ENCODE measurements at places on chromosomes 2 and 18.
A peak's percentile ranks its signal among the peaks of the same experiment; 100 is the strongest.

GRCh38 chr2:48114256-48114655, 208.0 kb upstream of the FBXO11 start:
- DNase-seq = no peak

- no peak for DNase-seq
These were observed 558.2 kb downstream of the SUCLG1 start for GRCh38 chr2:83900862-83901261.

DNA sequence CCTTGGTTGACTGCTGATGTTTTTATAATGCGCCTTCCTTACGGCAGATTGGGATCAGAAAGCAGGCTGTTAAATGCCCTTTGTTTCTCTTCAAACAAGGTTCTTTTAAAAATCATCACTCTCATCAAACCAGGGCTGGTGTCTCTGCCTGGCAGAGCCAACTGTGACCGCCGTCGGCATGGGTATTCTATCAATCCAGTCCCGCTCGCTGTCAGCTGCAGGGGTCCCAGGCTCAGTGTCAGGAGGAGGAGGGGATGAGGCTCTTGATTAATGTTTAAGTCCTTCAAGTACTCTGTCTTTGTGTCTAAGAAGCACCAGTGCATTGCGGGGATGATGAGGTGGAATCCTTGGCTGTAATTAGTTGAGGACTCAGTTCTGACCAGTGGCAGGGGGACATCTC, 348.1 kb downstream of the RNF144A start:
- no peak for DNase-seq

DNA sequence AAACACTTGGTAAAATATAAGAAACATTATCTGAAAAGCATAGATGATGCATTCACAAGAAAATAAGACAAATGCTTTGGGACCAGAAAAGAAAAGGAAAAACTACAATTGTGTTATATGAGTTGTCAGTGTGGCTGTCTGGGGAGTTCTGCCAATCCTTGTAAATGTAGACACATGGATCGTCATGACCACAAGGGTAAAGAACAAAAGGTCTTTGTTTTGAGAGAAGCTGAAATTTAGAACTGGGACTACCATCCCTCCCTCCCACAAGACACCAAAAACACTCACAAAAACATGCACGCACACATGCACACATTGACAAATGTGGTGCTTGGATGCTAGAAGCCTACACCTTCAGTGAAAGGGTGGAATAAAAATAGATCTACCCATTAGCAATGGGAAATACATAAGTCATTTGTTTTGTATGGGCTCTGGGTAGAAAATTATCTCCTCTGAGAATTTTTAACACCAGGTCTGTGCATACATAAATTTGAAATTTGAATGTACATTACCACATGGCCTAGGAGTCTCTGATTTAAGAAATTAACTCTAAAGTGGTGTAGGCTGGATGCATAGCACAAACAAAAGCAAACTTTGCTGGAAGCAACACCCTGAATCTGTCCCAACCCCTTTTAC, 266.2 kb upstream of the SLC39A10 start:
- no peak for DNase-seq

DNA sequence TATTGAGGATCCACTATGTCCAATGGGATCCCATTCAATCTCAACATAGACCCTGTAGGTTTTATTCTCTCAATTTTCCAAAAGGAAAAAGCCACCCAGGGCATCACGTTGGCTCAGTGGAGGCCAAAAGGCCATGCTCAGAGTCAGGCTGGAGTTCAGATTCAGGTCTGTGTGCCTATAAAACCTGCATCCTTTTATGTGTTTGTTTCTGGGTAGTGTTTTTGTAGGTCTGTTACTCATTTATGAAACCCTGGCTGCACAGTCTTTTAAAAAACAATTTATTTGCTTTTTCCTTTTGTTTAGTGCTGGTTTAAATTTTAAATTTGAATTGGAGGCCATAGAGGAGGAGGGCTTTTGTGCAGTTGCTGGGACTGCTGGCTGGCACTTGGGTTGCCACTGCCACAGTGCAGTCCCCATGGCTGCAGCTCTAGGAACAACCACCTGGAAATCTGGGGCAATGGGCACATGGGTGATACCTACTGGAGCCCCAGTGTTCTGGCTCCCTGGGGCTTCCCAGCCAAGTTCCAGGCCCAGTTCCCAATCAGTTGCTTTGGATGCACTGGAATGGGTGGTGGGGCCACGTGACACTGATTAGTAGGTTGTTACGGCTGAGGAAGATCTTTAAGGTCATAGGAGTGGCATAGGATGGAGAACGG, 31.3 kb downstream of the IL1R2 start:
- DNase-seq = no peak

DNA sequence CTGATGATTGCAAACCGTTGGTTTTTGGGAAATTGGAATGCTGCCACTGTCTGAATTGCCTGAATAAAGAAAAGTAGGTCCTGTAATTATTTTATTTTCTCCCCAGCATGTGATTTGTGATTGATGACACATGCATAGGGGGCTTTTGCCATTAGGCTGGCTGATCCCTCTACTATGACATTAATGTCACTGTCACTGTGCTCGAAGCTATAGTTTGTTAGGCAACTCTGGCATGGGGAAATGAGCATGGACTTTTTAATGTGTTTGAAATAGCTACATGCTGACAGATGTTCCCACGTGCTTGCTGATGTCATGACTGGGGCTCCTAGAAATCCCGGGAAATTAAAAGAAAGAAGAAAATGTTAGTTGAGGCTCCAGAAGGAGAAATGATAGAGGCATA, 99.1 kb downstream of the HRH4 start:
- DNase-seq = no peak

DNA sequence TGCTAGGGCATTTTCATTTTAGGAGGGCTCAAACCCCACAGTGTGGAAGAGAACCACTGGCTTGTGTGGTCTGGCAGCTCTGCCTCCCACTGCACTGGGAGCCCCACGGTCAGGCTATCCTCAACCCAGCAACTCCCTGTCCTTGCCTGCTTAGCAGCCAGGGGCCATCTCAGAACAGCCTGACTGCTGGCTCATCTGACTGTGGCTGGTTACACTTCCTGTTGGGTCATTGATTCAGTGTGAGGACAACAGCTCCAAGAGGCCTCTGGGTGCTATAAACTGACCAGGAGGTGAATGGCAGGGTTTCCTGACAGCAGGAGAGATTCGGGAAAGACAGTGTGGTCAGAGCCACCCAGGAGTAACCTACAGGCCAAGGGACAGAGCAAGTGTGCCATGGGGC, 40.1 kb downstream of the AMER3 start:
- DNase-seq = no peak

GRCh38 chr2:107215401-107216350, 329.7 kb upstream of the ST6GAL2 start:
- no peak for DNase-seq

DNA sequence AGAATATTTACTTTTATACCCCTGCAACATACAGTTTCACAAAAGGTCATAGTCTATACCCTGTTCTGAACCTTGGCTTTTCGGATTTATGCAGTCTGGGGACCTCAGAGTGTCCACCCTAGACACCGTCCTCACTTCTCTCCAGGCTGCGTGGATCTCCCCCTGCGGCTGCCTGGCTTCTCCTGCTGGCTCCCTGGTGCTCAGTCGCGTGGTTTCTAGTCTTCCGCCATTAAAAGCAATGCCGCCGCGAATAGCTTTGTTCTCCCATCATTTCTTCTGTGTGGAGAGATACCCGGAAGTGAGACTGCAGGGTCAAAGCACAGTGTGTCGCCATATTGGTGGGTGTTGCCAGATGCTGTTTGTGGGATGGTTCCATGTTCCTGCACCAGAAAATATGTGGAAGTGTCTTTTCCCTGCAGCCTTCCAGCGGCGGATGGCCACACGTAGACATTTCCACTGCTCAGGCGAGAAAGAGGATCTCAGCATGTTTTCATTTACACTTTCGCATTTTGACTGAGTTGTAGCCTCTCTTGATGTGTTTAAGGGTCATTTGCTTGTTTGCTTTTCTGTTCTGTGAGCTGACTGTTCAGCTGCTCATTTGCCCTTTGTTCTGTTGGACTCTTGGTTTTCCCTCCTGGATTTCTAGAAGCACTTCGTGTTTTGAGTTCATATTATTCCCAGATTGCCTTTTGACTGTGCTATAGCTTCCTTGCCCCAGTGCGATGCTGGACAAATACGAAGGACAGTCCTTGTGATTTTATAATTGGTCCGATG, 22.9 kb upstream of the ASB1 start:
- DNase-seq = no peak

DNA sequence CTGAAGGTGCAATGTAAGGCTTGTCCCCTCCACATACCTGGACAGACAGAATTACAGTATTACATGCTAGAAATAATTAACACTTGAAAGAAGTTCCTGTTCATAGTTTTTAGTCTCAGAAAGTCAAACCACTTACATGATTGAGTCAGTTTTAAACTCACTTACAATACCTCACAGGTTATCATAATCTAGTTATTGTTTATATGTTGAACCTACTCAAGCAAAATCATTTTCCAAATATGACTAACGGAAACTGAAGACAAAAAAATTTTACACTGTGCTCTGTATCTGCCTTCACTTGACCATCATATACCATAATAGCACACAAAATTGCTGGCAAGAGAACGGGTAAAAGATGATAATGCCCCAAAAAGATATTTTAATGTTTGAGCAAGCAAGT, 78.5 kb downstream of the ATL2 start:
- no peak for DNase-seq

GRCh38 chr2:200278694-200279316, 27.7 kb upstream of the SPATS2L start:
- no peak for DNase-seq

- DNase-seq = no peak
These were observed 299.2 kb upstream of the TFPI start for GRCh38 chr2:187853381-187853791.

GRCh38 chr18:76801567-76802505, 20.5 kb upstream of the ZNF236 start:
- DNase-seq = peak; percentile 77

DNA sequence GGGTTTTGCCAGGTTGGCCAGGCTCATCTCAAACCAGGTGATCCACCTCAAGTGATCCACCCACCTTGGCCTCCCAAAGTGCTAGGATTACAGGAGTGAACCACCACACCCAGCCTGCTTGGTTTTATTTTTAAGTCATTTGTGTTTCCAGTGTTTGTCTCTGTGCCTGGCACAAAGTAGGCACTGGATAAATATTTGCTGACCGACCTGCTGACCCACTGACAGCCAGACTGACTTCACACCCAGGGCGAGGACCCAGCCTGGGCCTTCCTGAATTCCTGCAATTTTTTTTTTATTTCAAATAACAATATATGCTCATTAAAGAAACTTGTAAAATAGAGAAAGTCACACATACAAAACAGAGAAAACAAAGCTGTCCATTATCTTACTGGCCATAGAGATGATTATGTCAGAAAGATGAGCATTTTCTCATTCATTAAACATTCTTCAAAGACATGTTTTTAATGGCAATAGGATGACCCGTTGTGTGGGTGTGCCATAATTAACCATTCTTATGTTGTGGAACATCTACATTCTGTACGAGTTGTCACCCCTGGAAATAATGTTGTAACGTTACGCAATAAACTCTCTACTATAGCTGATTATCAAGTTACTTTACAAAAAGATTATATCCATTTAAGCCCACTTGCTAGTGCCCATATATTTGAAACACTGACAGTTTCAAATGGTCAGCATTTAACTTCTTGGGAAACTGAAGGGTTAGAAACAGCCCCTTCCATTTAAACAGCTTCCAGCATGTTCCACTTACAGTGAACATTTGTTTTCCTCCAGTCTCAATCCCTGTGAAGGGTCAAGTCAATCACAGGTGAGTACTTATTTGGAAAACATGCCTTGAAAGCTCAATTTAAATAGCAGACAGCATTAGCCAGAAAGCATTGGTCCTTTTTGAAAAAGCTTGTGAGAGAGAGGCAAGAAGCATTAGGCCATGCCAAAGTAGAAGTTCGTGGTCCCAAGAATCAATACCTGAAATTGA, 25.7 kb upstream of the GATA6 start:
- DNase-seq = no peak

- DNase-seq = no peak
These were observed 4.0 kb downstream of the SLC14A2 start for GRCh38 chr18:45619062-45619825.

GRCh38 chr2:168912901-168913369, 11.8 kb downstream of the G6PC2 start:
- no peak for DNase-seq

- DNase-seq = no peak
These were observed 216.6 kb upstream of the DSEL start for GRCh38 chr18:67733088-67733487.

DNA sequence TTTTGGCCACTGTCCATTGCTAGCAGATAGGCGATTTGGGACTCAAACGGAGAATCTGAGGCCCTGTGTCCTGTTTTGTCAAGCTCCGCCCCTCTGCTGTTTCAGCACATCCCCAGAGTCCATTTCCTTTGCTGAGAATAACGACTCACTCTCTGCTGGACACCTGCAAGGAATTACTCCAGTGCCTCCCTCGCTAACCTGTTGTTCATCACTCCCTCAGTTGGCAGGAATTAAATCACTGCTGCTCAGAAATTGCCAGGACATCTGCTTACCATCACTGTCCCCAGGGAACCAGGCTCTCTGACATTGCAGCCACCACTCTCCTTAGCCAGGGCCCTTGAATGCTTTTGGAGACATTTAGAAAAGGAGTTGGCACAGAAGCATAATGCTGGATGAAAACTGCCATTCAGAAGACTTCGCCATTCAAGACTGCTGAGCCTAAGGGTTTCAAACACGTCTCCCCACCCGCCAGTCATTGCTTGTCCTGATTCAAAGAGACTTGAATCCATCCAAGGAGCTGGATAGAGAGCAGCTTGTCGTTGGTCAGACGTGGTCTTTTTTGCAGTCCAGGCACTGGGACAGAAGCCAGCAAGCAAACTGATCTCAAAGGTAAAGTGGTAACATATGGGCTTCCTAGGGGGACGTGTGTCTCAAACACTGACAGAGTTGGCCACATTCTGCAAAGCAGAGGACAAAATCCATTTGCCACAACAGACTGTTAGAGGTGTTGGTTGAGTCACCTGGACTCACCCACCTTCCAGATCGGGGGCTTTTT, 155.3 kb downstream of the UXS1 start:
- DNase-seq = no peak

- DNase-seq = no peak
These were observed 38.9 kb downstream of the UGP2 start for GRCh38 chr2:63880625-63881024.

DNA sequence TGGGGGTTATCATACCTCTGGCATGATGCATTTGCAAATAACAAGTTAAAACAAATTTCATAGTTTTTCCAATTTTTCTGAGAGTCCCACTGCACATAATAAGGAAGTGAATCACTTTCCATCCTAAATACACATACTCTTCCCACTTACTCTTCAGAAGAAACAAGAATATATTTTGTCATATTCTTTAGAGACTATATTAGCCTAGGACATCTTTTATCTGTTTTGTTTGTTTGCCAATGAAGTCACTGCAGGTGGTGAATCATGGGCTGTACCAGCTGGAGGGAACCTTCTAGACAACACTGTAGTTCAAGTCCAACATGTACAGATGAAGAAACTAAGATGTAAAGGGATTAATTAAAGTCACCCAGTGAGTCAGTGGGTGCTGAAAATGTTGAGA, 116.8 kb downstream of the XIRP2 start:
- no peak for DNase-seq

DNA sequence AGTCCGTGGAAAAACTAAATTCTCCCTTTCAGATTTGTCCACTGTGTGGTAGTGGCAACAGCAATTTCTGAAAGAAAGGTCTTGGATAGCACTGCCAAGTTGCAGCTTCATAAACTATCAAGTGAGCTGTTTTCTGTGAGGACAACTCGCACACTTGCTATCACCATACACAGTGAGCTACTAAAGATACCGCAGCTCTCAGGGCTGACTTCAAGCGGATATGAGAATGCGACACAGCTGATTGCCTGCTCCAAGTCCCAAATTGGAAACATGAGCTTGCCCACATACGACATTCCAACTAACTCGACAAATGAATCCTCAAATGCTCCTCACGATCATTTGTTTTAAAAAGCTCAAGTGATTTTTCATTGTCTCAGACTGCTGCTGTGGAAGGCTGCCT, 46.2 kb downstream of the E2F6 start:
- no peak for DNase-seq
